ENCODE measurements at places on chromosomes 12 and 14.

DNA sequence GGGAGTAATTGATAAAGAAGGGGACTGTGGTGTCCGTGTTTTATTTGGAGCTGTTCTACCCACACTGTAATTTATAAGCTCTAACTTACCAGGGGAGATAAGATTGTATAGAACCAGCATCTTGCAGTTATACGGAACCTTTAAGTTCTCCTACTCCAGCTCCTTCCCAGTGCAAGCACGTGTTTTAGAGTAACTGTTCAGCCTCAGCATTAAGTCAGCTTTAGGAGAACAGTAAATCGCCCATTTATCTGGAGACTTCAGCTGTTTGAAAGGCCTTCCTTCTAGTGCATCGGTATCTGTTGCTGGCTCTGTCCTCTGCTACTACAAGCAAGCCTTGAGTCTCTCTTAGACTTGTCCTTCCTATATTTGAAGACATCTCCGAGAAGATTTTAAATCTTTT is 95.6 kb downstream of the ETV6 start:
- no peak for DNase-seq

DNA sequence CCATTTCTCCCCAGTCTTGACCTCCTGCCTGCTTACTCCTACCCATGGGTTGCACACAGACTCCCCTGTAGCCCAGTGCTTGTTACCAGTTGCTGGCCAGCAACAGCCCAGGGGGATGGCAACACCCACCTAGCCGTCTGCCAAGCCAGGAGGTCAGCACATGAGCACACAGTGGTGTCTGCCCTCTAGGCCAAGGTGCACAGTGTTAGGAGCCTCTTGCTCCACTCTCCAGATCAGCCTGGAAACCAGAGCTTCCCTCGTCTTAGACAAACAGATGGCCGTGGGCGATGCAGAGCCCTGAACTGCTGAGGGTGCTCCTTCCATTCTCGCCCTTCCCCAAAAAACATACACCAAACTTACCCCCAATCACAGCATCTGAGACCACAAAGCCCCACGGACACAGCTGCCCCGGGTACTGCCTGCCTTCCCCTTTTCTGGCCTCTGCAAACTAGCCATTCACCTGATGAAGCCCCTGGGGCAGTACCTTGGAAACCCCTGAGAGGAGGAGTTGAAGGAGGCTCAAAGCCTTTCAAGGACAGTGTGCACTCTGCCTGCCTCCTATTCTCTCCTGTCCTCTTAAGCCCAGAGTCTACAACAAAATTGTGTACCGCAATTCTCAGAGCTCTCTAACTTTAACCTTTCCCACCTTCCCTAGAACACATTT is 1.0 kb upstream of the GPD1 start:
- no peak for DNase-seq

GRCh38 chr14:45715946-45716345 is 462.9 kb upstream of the MIS18BP1 start:
- DNase-seq, result no peak

- no peak for DNase-seq
Observed at GRCh38 chr12:31929027-31929526, 30.1 kb upstream of the RESF1 start.

DNA sequence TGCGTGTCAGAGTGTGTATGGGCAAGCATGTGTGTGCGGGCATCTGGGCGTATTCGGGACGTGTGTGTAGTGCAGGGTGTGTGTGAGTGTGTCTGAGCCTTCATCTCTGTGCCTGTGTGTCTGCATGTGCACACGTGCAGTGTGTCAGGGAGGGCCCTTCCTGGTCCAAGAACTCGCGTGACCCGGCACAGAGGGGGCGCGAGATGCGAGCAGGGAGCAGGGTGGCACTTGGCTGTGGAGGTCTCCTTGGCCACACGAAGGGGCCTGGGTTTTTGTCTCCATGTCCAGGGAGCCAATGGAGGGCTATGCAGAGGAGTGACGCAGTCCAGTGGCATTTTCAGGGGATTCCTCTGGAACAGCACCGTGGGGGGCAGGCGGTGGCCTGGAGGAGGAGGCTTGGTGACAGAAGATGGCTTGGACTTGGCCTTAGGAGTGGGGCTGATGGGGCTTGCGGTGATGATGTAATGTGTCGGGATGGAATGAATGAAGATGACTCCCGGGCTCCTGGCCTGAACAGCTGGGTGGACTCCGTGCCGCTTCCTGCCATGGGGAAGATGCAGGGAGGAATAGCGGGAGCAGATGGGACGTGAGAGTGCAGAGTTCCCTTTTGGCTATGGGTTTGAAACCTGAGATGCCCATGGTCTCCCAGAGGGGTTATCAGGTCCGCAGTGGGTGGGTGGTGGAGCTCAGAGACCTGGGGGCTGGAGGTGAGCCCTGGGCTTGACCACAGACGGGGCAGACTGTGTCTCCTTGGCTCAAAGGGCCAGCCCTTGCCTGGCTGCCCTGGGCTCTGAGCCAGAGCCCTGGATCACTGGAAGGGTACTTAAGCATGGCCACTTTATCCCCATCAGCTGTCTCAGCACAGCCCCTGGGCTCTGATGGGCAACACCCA is 208.3 kb downstream of the PHETA1 start:
- DNase-seq, result no peak

GRCh38 chr14:75125617-75126016 is 1.2 kb downstream of the NEK9 start:
- DNase-seq, result no peak

DNA sequence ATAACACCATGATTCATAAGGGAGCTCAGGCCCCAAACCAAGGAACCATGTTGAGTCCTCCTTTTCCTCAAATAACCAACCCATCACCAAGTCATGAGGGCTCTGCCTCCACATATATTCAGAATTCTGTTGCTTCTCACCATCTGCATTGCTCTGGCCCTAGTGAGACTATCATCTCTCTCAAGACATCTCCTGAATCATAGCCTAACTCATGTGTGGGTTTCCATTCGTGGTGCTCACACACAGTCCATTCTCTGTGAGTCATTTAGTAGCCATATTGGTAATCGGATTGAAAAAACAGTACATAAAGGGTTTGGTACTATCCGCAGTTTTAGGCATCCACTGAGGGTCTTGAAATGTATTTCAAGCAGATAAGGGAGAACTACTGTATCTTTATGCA is 5.1 kb upstream of the SLC38A2 start:
- DNase-seq, result no peak

DNA sequence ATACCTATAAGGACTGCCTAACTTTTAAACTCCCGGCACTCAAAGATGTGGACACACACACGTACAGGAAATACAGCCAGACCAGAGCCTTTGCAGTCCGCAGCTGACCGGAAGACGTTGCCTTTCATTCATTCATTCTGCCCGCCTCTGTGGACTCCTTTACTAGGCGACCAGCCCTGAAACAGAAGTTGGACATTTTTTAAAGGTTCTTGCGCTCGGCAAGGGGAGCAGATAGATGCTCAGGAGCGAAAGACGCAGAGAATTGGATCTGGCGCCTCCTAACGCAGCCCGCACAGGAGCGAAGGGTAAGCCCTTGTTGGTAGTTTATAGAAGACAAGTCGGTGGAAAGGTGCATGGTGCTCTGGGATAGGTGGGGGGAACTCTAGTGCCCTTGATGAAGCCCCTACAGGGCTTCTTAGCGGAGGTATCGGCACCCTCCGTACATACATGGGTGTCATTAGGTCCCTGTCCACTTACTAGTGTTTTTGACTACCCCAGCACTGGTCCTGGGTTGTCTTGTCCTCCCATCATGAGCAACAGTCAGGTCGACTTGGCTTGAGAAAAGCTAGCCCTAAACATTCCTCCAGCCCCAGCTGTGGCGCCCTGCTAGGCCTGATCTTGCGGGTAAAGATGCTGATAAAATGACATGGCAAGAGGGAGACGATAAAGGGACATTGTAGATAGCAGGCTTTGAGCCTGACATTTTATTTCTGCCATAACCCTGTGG is at the start of gene KDM2B:
Gene KDM2B (minus strand): TSS at position 65 of the 727 bp plus-strand sequence. CDS start 112 bp downstream, outside the sequence.
- DNase-seq, result peak; percentile 43

GRCh38 chr14:78637489-78637888 is 467.3 kb downstream of the NRXN3 start:
- DNase-seq, result no peak

DNA sequence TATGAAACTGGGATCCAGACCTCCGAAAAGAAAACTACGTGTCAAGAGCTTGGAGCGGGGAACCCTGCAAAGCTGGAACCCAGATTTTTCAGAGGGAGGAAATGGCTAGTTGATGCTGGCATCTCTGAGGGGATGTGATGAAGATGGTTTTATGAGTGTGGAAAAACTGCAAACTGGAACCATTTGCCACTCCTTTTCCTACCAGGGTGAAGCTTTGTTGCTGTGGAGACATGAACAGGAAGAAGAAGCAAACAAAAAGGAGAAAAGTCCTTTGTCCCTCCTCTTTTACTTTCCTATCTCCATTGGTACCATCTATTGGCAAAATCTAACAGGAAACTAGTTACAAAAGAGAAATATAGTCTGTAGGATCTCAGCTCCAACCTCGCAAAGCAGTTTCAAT is 39.2 kb downstream of the CDK17 start:
- no peak for DNase-seq

GRCh38 chr12:112486361-112486760 is 67.6 kb downstream of the PTPN11 start:
- DNase-seq, result no peak

- no peak for DNase-seq
Observed at GRCh38 chr14:100728962-100729361, 2.3 kb downstream of the DLK1 start.

- no peak for DNase-seq
Observed at GRCh38 chr12:121774968-121775474, 18.5 kb downstream of the RHOF start.

- no peak for DNase-seq
Observed at GRCh38 chr12:92470608-92471021, 232.2 kb upstream of the PLEKHG7 start.

DNA sequence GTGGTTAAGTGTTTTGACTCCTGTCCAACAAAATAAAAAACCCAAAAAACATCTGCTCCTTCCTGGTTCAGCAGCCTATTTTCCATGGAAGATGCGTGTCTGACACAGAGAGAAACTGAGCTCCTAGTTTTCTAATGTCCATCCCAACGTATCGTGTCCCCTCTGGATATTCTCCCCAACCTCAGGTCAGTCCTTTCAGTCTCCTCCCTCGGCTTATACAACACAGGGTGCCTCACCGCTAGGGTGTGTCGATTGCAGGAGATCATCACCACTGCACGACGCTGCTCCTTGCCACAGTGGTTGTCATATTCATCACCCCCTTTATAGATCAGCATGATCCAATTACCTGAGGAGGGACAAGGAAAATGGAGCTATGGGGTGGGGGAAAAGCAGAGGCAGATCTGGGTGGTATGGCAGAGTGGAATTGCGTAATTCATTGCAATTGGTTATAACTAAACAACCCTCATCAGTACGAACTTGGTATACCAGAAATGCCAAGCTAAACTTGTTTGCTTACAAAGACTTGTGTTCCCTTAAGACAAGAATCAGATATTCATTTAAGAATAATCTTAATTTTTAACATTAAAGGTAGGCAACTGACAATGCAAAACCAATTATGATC is 5.8 kb downstream of the M6PR start:
- no peak for DNase-seq

DNA sequence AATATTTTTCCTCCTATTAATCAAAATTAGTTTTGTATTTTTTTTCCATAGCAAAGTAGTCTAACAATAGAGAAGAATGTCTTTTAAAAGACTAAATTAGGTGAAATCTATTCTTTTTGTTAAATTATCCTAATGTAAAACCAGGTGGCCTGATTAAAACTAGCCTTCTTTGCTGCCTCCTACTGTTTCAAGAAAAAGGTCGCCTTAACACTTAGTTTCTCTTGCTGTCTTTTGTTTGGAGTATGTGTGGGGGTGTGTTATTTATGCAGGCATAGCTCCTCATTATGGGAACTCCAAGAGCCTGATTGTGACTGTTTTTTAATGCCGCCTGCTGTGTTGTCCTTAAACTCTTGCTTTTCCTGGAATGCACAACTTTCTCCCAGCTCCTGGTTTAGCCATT is 855.3 kb downstream of the DIO2 start:
- no peak for DNase-seq

Data from endothelial cell (in vitro differentiated cells).